ENCODE measurements at places on chromosomes 16 and 17.

DNA sequence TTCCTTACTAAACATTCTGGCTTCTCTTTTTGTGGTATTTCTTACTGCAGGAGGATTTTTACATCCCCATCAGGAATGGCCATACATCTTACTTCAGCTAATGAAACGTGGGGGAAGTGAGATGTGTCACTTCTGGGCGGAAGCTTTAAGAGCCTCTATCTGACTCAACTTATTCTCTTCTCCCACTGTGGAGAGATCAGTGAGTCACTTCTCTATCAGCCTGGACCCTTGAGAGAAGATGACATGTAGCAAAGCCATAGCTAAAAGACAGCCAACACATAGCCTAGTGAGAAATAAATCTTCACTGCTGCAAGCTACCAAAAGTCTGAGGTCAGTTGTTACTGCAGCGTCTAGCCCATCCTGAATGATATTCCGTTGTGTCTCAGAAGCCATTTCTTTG, 1066.7 kb upstream of the RBFOX1 start:
- peak; percentile 75 for DNase-seq

DNA sequence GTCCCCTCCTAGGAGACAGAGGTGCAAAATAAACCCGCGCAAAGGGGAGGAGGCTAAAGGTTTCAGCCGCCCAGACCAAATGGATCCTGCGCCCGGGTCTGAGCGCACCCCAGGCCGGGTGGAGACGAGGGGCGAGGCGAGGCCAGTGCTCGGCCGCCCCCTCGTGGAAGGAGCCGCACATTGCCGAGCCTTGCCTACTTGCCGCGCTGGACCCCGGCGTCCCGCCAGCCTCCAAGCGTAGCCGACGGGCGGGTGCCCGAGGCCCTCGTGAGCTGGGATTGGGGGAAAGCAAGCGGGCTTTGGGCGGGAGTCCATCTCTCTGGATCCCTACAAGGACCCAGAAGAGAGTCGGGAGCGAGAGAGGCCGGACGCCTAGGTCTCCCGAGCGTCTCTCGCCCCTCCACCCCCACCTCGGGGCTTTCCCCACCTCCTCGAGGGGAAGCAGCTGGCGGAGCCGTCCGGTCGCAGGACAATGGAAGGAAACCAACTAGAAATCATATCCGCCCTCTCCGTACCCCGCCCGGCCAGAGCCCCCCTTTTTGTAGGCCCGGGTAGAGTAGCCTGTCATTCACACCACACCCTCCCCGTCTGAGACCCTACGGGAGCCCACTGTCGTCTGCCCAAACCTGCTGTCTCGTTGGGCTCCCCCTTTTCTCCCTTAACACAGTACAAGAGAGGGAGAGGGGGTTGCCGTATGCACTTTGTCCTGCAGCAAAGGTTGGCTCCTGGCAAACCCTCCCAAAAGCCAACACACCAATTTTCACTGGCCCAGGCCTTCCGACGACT, 664 bp upstream of the BCL6B start:
- DNase-seq, result peak; percentile 26

GRCh38 chr17:45666641-45667040, 117.5 kb upstream of the CRHR1 start:
- DNase-seq, result no peak

DNA sequence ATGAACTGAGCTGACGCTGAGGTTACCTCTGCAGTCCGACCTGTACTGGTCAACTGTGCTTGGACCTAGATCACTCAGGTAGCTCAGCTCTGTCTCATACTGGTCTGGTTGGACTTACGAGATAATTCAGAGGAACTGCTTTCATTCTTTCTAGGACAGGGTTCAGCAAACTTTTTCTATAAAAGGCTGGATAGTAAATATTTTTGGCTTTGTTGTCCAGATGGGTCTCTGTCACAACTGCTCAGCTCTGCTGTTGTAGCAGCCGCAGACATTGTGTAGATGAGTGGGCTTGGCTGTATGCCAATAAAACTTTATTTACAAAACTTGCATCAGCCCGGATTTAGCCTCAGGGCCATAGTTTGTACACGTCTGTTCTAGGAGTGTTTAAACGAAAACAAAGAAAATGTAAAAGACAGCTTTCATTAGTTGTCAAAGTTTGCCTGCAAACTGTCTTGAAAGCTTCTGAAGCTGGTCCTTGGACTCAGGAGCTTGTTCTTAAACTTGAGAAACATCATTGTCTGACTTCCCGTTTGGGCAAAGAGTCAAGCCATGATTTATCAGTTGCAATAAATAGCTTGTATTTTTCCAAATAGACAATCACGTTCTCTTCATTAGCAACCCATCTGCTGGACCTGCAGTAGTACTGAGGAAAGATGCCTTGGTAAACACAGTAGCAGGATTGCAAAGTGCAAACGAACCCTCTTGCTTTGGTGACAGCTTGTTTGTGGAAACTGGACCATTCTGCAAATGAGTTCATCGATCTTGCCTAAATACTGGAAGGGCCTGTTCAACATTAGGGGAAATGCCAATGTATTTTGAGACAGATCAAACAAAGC, 253.4 kb downstream of the SNX29 start:
- DNase-seq, result peak; percentile 33

DNA sequence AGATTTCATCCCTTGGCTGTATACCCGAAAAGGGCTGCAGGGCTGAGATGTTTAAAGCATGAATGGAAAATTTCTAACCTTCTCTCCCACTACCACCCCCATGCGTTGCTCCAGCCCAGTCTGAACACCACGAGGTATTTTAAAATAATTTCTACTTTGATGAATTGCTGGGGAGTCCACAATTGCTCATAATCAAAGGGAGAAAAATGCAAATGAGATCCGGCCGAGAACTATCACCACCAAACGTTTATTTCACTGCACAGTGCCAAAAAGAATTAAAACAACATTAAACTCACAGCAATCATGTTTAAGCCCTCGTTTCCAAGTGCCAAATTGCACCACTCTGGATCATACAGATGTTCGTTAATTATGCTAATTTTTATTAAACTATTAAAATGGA, 36.7 kb downstream of the SNX11 start:
- no peak for DNase-seq

- DNase-seq, result peak; percentile 80
These were observed 1.1 kb downstream of the FHOD1 start for GRCh38 chr16:67246081-67246755.

- DNase-seq, result no peak
These were observed 20.4 kb downstream of the ZNHIT3 start for GRCh38 chr17:36506831-36507230.

DNA sequence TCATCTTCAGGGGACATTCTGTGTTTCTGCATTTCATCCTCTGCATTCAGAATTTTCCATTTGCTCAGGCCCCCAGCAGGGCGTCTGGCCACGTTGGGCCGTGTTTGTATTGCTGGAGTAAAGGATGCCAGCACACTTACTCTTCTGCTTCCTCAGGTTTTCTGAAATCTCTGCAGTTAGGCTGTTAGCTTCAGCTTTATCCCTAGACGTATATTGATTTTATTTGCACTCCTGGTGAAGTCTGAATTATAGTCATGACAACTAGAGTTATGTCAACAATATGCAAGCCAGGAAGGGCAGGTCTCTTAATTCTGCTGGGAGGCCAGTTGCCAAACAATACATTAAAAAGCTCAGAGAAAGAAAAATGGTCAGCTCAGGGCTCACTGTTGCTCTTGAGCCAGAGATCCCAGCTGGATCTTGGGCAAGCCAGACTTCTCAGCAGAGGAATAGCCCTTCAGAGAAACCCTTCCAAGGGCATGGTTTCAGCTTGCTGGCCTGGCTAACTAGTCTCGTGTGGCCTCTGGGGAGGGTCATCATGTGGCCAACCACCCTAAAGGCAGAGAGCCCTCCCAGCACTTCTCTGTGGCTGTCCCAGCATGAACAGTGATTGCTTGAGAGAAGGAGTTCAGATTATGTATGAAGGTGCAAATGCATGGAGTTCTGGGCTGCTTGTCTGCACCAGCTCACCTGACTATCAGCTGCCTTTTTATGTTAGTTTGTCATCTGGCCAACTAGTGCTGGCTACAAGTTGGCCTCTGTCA, 110.2 kb upstream of the CACNG5 start:
- peak; percentile 33 for DNase-seq

- no peak for DNase-seq
These were observed 184.2 kb downstream of the KCNJ2 start for GRCh38 chr17:70353408-70354092.

Data from brain microvascular endothelial cell (primary cell).